H4 (cell line): ENCODE measurements at places on chromosomes 11 and 22. TPM values are rescaled to one million over a fixed set of nuclear protein-coding genes. Genes with fewer than 3 reads are reported as not detected.

GRCh38 chr11:35192347-35192746 is 53.4 kb downstream of the CD44 start:
- DNase-seq, result no peak

GRCh38 chr11:35390737-35391682 is 28.3 kb downstream of the SLC1A2 start:
- DNase-seq, result peak; percentile 85

GRCh38 chr11:65096926-65097325 is 912 bp downstream of the VPS51 start:
- DNase-seq, result no peak

GRCh38 chr11:1825039-1825740 is 9.6 kb upstream of the SYT8 start:
- no peak for DNase-seq

DNA sequence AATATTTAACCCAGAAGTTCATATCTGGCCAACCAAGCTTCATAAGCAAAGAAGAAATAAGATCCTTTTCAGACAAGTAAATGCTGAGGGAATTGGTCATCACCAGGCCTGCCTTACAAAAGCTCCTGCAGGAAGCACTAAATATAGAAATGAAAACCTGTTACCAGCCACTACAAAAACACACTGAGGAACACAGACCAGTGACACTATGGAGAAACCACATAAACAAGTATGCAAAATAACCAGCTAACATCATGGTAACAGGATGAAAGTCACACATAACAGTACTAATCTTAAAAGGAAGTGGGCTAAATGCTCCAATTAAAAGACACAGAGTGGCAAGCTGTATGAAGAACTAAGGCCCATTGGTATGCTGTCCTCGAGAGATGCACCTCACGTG is 311.4 kb downstream of the DYNC2H1 start:
- peak; percentile 15 for DNase-seq

- no peak for DNase-seq
These were observed 2.6 kb downstream of the PHOX2A start for GRCh38 chr11:72241291-72241781.

GRCh38 chr11:92159931-92160330 is 64.7 kb upstream of the FAT3 start:
- no peak for DNase-seq

DNA sequence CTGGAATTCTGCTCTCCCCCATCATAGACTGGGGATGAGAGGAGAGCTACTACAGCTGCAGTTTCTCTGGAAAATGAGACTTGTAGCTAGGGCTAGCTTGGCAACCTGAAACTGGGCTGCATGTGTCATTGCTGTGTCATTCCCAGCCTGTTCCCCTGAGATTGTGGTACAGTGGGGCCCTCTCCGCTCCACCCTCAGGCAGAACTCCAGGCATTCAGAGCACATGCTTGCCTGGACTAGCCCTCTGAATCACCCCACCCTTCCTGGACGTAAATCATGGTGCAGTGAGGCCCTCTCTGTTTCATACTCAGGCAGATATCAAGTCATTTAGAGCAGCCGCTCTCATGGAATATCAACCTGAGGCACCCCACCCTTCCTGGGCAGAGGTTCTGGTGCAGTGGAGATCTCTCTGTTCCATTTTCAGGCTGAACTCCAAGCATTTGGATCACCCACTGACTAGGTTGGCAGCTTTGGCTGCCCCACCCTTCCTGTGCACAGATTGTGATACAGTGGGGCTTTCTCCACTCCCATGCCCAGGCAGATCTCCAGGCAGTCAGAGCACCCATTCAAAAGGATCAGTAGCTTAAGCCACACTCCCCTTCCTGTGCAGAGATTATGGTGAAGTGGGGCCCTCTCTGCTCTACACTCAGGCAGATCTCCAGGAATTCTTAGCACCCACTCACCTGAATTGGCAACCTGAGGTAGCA is 274.4 kb downstream of the C11orf87 start:
- peak; percentile 6 for DNase-seq

GRCh38 chr22:25900880-25901279 is 158.9 kb downstream of the MYO18B start:
- no peak for DNase-seq

DNA sequence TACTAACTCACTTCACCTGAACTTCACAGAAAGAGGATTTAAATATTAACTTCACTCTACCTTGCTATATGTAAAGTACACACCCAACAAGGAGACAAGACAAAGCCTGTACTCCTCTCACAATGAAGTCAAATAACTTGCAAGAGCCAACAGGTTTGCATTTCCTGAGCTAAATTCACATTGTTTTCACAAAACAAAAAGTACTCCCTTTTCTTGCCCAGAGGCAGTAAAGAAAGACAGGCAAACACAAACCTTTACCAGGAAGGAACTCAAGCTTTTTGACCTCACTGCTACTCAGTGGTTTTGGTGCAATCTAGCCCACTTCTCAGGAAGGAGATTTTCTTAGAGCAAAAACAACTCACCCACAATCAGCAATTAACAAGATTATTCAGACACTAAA is 15.7 kb downstream of the USP28 start:
- DNase-seq, result no peak

DNA sequence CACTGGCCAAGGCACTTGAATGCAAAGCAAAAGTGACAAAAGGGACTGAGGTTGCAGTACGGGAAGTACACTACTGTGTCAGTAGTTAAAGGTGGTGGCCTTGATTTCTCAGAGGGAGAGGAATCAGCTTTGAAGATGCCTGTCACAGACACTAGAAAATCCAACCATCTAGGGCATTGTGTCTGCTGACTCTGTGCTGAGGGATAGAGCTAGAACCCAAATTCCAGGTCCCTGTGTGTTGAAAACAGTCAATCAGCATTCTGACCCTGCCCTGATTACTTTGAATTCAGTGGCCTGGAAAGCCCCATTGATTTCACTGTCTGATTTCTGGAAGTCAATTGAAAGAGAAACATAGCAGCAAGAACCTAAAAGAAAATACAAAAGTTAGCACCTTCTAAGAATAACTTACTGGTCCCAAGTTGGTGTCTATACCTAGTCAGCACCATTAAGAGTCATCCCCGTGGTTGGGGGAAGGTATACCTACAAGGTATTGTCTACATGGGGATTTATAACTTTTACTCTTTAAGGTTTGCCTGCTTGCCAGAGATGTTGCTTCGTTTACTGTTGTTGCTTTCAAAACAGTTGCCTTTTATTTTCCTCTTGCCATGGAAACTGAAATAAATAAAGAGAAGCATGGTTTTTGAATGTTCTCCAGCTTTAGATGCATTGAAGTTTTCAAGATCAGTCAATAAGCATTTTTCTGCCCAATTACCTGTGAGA is 97.3 kb downstream of the PDHX start:
- DNase-seq, result no peak

GRCh38 chr11:70669281-70669680 is 271.0 kb downstream of the CTTN start:
- DNase-seq, result no peak

The OR56A5 gene
- total RNA-seq, result not detected in 2 replicates

The HTATIP2 gene
- total RNA-seq, result 24.8 and 36.7 TPM in 2 replicates

The TECTA gene
- 0.04 and 0.06 TPM in 2 replicates for total RNA-seq

The LDHAL6A gene
- not detected in 2 replicates for total RNA-seq

The MS4A14 gene
- total RNA-seq, result not detected in 2 replicates

The SNX32 gene
- not detected in 2 replicates for total RNA-seq

The TRIM49 gene
- total RNA-seq, result not detected in 2 replicates

The APOA5 gene
- total RNA-seq, result not detected in 2 replicates

The OR52N4 gene
- total RNA-seq, result not detected in 2 replicates

The EHF gene
- total RNA-seq, result not detected in 2 replicates
